ENCODE measurements at places on chromosomes 2 and 18. TPM values are rescaled to one million over a fixed set of nuclear protein-coding genes. Genes with fewer than 3 reads are reported as not detected.

- DNase-seq: no peak
These were observed 197.0 kb upstream of the MEIS1 start for GRCh38 chr2:66237803-66238379.

GRCh38 chr18:8735274-8735673 is 29.9 kb downstream of the MTCL1 start:
- DNase-seq: no peak

Gene ALLC
- 0.81 TPM for total RNA-seq

Gene CDH20
- total RNA-seq: not detected

- DNase-seq: no peak
These were observed 8.6 kb upstream of the RALB start for GRCh38 chr2:120243875-120244553.

DNA sequence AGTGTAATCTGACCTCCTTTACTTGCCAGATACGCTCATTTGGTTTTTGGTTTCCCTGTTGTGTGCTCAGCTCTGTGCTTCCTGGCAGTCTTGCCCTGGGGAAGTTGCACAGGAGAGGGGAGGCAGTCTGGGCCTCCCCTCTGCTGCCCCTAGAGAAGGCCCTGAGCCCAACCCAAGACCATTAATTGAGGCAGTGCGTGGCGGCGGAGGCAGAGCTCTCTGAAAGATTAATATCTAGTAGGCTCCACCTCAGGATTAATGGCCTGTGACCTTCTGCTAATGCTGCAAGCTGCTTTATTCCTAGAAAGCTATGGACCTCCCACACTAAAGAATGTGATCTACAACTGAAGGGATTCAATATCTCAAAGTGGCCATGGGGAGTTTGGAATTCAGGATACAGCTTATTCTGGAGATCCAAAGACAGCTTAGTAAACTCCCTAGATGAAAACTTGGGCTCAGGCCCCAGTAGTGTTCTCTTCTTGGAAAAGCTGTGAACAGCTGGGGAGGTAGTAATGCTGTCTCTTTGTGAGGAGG is 41.4 kb upstream of the MAPRE2 start:
- DNase-seq: no peak

Gene CRYGC
- total RNA-seq: not detected

Measured in mucosa of gallbladder (tissue), 1 donor.